ENCODE measurements at places on chromosomes 16 and 17. TPM values are rescaled to one million over a fixed set of nuclear protein-coding genes. Genes with fewer than 3 reads are reported as not detected.

The C17orf100 gene
- 2.0 TPM for total RNA-seq

The RHBDL3 gene
- total RNA-seq, result 0.72 TPM

DNA sequence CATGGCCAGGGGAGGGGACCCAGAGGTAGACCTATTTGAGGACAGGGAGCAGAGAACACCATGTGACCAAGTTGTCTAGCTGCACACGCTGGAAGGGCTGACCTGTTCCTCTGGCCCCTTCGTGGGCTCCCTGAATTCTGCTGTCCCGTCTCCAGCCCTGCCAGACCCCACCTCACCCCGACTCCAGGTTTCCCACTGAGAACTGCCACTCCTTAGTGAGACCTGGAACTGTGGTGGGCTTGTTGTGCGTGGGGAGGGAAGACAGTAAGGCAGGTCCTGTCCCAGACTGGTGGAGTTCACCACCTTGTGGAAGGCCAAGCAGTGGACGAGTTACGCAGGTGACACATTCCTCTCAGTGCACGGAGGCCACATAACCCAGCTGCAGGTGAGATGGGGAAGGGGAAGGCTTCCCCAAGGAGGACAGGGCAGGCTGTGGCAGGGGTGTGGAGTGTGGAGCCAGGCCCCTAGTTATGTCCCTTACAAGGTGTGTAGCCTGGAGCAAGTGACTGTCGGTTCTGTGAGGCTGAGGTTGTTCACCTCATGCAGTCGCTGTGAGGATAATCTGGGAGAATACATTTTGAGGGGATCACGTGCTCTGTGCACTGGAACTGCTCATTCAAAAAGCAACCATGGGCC lies 54.7 kb downstream of the USP22 start:
- DNase-seq, result no peak

- no peak for DNase-seq
These were observed 49.2 kb downstream of the RBFOX3 start for GRCh38 chr17:79561486-79562133.

DNA sequence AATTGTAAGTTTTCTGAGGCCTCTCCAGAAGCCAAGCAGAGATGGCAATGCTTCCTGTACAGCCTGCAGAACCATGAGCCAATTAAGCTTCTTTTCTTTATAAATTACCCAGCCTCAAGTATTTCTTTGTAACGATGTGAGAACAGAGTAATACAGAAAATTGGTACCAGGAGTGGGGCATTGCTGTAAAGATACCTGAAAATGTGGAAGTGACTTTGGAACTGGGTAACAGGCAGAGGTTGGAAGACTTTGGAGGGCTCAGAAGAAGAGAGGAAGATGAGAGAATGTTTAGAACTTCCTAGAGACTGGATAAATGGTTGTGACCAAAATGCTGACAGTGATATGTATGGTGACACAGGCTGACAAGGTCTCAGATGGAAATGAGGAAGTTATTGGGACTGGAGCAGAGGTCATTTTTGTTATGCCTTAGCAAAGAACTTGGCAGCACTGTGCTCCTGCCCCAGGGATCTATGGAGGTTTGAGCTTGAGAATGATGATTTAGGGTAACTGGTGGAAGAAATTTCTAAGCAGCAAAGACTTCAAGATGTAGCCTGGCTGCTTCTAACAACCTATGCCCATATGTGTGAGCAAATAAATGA lies 23.1 kb downstream of the PRDM7 start:
- DNase-seq, result no peak

GRCh38 chr17:63827801-63828221 lies 348 bp upstream of the FTSJ3 start:
- DNase-seq, result no peak

- no peak for DNase-seq
These were observed 353.7 kb downstream of the SHISA9 start for GRCh38 chr16:13254998-13255614.

- DNase-seq, result no peak
These were observed 356.3 kb downstream of the HAPSTR1 start for GRCh38 chr16:9447699-9448098.

GRCh38 chr16:67105881-67106280 lies 3.9 kb upstream of the PHAF1 start:
- no peak for DNase-seq

Data from activated naive CD8-positive, alpha-beta T cell treated with anti-CD3 and anti-CD28 coated beads, Interleukin-2, amount 10 ng/mL, durations not matched to agents 7 days and 5 days (primary cell).